ENCODE measurements at places on chromosomes 2 and 18.

GRCh38 chr2:40474306-40474705, 22.4 kb upstream of the SLC8A1 start:
- DNase-seq: peak; percentile 31

DNA sequence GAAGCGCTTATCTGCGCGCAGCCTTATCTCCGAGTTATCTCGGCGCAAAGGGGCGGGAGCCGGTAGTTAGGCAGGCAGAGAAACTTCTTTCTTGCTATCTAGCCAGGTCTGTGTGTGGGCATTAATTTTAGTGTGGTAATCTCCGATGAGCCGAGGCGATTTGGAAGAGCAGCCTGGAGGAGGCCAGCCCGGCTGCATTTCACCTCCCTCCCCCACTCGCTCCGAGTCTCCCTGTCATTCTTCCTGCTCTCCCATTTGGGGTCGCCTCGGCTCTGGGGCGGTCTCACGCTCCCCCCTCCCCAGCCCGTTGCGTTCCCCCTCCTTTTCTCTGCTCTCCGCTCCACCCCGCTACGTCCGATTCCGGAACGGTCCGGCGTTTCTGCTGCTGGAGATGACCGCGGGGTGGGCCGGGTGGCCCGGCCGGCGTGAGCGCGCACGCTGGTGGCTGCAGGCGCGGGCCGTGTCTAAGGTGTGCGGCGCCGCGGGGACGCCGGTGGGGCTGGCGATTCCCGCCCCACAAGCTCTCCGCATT, 566 bp downstream of the GATA6 start:
- peak; percentile 92 for DNase-seq

DNA sequence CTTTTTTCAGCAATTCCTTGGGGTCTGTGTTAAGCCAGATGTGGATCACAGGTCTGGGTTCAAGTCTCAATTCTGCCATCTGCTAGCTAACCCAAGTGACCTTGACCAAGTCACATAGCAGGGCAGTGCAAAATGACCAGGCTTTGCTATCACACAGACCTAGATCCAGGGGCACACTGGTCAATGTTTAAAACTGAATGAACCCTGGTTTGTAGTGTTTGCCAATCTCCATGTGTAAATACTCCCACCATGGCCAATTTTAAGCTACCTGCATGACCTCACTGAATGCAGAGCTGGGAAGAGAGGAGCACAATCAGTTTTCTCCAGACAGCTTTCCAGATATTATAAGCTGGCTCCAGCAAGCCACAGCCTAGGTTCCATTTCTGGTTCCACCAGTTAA, 142.9 kb downstream of the CHST9 start:
- no peak for DNase-seq

DNA sequence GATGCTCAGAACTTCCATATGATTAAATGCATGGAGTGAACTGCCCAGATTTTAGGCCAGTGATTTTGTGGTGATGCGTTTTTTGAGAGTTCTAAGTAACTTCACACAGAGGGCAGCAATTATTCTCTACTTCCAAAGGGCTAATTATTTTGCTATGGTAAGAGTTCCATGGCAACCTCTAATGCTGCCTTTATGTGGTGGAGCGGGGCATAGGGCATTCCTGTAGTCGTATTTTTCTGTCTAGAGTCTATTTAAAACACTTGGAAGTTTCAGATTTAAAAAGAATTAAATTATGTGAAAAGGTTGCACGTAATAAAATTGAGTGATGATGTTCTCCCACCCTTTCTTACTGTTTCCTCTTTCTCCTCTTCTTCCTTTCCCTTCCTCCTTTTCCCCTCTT, 63.9 kb upstream of the EML6 start:
- no peak for DNase-seq

DNA sequence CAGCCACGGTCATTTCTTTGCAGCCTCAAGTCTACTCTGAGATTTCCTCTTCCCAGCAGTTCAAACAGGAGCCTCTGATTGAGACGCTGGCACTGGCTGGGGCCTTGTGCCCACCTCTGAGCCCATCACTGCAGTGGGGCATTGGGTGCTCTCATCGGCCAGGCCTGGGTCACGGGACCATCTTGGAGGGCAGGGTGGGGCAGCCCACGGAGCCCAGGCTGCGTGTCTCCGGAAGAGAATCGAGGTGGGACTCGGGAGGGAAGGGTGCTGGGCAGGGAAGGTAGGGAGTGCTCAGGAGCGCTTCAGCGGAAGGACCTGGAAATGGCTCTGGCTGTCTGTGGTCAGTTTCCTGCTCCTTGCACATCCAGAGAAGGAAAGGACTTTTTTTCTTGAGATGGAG, 82.4 kb downstream of the RTP5 start:
- DNase-seq: no peak

- no peak for DNase-seq
Measured at GRCh38 chr2:28544036-28544346, 48.1 kb downstream of the PLB1 start.

Data from OCI-M1 (cell line).